Fibroblast of skin of left quadriceps (primary cell): ENCODE measurements at places on chromosomes 7 and 10.

GRCh38 chr7:157087646-157088045 lies 51.1 kb upstream of the UBE3C start:
- DNase-seq: no peak

- DNase-seq: no peak
Measured at GRCh38 chr7:28773423-28774145, 184.5 kb downstream of the TRIL start.

- no peak for DNase-seq
Measured at GRCh38 chr7:27685209-27685608, 22.5 kb upstream of the HIBADH start.

DNA sequence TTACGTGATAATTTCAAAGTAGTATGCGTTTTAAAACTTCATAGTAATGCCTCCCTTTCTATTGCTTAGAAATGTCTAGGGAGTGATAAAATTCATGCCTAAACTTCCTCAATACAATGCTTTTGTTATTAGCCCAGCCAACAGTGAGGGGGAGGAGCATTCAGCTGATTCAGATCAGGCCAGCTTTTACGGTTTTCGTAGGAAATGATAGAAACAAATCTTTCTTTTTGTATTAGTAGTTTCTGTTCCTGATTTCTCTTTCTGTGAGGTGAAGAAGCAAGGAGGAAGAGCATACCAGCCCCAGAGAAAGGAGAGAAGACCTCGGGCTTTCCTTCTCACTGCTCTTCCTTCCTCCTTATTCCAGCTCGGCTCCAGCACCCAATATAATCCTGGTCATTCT lies 35.2 kb upstream of the ITPRID1 start:
- no peak for DNase-seq

DNA sequence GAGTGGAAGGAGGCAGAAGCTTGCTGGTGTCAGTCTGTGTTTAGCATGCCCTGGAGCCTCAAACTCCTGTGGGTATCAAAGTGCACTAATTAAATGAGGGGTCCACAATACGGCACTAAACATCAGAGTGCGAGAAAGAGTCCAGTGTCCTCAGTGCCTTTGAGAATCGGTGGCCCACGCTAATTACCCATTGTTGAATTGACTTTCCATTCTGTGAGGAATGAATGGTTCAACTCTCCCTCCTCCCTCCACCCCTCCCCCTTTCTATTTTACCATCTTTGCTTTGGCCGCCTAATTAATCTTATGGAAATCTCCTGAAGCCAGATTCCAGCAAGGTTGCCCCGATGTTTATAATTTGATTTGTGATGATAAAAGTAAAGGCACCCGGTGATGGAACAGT lies 217.8 kb downstream of the TFEC start:
- DNase-seq: no peak

GRCh38 chr7:45153233-45153632 lies 4.4 kb upstream of the RAMP3 start:
- no peak for DNase-seq

DNA sequence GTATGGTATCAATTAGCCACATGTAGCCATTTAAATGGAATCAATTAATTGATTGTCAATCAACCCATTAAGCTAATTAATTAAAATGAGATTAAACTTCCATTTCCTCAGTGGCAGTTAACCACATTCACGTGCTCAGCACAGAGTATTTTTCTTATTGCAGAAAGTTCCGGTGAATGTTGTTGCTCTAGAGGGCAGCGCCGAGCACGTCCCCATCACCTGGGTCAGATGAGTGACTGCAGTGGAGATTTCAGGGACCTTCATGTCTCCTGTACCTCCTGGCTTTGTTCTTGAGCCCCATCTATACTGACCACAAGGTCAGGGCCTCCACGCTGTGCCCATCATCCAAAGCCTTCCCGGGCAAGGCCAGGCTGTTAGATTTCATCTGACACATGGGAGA lies 168.8 kb upstream of the MKI67 start:
- no peak for DNase-seq

- no peak for DNase-seq
Measured at GRCh38 chr10:99966306-99966705, 43.4 kb downstream of the DNMBP start.

DNA sequence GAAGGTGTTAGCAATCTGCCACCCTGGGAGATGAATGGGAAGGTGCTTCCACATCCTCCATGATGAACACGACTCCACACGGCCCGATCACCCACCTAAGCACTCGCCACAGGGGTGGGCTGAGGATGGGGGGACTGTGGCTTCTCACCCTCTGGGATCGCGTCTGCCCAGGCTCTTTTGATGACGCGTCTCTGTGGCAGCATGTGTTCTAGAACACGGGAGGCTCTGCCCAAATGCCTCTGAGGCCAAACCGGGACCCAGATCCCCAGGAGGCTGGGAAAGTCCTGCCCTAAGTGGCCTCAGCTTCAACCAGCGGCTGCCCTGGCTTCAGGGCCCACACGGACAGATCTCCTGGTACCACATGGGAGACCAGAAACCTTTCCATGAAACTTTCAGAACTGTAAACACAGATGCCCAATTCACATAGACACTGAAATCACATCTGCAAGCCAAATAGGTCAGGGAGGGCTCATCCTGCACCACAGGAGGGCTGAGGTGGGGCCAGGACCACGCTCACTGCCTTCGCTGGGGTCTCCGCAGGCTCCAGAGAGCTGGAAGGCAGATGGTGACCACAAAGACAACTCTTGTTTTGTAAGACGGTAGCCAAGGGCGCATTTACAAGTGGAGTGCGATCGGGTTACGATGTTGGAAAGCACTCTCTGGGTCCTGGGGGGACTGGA lies 200.6 kb downstream of the PTPRN2 start:
- no peak for DNase-seq

- DNase-seq: no peak
Measured at GRCh38 chr7:2775785-2776184, 68.3 kb downstream of the GNA12 start.

- DNase-seq: no peak
Measured at GRCh38 chr7:3041986-3042675, 1.5 kb downstream of the CARD11 start.

DNA sequence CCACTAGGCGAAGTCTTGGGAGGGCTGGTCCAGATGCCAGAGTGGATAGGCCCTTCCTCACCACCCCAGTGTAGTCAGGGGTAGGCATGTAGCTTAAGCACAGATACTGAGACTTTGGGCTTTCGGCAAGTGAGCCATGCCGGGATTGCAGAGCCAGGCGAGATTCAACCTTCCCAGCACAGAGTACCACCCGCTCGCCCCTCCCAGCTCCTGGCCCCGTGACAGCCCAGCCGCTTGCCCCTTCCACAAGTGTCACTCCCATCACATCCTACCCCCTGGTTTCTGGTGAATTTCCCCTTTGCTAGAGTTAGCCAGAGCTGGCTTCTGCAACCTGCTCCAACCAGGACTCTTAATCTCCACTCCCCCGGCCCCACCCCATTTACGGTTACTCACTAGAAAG lies 56.9 kb downstream of the ARHGAP22 start:
- no peak for DNase-seq

GRCh38 chr10:8618834-8619233 lies 564.3 kb downstream of the GATA3 start:
- DNase-seq: no peak

GRCh38 chr7:101537205-101537604 lies 91.9 kb downstream of the MYL10 start:
- DNase-seq: no peak

GRCh38 chr10:11145495-11145855 lies 127.8 kb downstream of the CELF2 start:
- DNase-seq: no peak

- DNase-seq: no peak
Measured at GRCh38 chr7:100886142-100886935, 3.2 kb downstream of the UFSP1 start.

DNA sequence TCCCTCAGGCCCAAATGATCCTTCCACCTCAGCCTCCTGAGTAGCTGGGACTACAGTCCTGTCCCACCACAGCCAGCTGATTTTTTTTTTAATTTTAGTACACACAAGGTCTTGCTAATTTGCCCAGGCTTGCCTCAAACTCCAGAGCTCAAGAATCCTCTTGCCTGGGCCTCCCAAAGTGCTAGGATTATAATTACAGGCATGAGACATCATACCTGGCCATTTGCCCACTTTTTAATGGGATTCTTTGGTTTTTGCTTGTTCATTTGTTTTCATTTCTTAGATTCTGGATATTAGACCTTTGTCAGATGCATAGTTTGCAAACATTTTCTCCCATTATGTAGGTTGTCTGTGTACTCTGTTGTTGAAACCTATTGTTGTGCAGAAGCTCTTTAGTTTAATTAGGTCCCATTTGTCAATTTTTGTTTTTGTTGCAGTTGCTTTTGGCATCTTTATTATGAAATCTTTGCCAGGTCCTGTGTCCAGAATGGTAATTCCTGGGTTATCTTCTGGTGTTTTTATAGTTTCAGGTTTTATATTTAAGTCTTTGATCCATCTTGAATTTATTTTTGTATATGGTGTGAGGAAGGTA lies 95.2 kb downstream of the GLCCI1 start:
- DNase-seq: no peak

- no peak for DNase-seq
Measured at GRCh38 chr7:26608402-26608801, 256.0 kb downstream of the SKAP2 start.

DNA sequence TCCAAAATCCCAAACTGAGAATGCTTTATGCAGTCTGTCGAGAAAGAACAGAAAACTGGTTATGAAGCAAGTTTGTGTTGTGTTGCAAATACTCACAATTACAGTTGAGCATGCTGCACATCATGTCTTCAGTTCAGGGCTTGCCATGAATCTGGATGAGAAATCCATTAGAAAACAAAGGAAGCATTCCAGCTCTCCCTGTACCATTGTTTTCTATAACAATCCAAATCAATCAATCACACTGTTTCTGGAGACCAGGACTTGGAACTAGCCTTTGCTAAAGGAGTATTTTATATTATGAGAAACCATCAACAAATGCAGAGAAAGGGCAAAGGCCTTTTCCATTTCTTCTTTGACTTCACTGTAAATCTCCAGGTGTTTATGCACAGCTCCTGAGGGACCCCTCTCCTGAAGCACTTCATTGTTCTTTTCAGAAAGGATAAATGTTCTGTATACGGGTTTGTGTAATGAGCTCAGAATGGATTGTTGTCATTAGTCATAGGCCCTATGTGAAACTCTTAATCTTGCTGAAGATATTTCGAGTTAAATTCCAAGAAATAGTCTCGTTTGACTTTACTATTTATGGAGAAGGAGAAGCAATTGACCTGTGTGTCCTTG lies 364.7 kb upstream of the POM121L12 start:
- DNase-seq: no peak

DNA sequence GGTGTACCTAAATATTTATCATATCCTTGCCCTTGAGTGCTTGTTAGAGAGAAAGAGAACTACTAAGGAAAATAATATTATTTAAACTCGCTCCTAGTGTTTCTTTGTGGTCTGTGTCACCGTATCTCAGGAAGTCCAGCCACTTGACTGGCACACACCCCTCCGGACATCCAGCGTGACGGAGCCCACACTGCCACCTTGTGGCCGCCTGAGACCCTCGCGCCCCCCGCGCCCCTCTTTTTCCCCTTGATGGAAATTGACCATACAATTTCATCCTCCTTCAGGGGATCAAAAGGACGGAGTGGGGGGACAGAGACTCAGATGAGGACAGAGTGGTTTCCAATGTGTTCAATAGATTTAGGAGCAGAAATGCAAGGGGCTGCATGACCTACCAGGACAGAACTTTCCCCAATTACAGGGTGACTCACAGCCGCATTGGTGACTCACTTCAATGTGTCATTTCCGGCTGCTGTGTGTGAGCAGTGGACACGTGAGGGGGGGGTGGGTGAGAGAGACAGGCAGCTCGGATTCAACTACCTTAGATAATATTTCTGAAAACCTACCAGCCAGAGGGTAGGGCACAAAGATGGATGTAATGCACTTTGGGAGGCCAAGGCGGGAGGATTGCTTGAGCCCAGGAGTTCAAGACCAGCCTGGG lies 11.4 kb downstream of the SERPINE1 start:
- peak; percentile 91 for DNase-seq

DNA sequence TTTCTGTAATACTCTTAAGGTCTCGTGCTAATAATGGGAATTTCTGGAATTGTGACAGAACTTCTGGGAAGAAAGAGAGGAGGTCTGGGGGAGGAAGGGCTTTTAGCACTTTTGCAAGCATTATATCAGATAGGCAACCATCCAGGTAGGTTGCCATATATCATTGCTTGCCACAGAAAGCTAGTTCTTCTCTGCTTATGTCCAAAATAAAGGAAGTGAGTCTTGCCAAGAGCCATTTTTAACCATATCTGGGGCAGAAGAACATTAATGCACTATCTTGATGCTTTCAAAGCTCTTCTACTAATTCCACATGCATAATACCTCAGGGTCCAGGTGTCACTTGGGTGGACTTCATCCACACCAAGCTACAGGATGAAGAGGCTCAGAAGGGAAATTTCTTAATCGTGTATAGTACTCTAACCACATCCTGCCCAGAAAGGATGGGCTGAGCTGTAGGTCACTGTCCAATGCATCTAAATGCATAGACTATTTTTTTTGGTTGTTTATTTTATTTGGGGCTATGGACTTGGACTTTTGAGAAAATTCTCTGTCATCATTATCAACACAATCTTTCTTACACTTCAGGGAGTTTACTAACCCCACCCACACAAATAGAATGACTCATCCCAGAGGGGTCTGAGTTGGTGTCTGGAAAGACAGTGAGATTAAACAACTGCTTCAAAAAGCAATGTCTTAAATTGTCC lies 68.9 kb upstream of the ADO start:
- DNase-seq: no peak

- no peak for DNase-seq
Measured at GRCh38 chr10:74363727-74364126, 212.7 kb downstream of the ADK start.

- DNase-seq: no peak
Measured at GRCh38 chr7:80413383-80413945, 98.4 kb downstream of the GNAT3 start.

DNA sequence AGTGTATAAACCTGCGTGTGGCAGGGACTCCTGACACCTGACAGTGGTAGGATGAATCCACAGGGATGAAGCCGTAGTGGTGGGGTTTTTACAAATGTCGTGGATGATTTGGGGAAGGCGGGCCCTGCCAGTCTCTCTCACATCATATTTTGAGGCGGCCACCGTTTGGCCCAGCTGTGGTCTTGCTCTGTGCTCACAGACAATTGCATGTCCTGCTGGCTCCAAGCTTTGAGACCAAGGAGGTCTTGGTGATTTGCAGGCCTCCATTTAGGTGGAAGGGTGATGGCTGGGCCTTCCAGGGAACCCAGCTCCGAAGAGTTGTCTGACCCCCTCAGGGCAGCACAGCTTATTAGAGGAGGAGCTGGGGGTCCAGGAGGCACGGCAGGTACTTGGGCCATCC lies 151.1 kb upstream of the SHH start:
- DNase-seq: no peak

- no peak for DNase-seq
Measured at GRCh38 chr10:34464000-34464399, 351.1 kb downstream of the PARD3 start.

- no peak for DNase-seq
Measured at GRCh38 chr10:52752801-52753445, 19.7 kb downstream of the MBL2 start.

DNA sequence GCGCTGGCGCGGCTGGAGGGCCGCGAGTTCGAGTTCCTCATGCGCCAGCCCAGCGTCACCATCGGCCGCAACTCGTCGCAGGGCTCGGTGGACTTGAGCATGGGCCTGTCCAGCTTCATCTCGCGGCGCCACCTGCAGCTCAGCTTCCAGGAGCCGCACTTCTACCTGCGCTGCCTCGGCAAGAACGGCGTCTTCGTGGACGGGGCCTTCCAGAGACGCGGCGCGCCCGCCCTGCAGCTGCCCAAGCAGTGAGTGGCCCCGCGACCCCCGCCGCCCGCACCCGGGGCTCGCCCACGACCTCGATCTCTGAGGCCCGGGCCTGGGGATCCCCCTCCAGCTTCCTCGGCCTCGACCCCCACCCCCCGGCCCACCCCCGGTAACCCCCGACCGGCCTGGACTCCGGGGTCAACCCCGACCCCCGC lies 537 bp downstream of the FOXK1 start:
- DNase-seq: no peak
